ENCODE measurements at places on chromosomes 16 and 17. TPM values are rescaled to one million over a fixed set of nuclear protein-coding genes. Genes with fewer than 3 reads are reported as not detected.

Gene WNT9B
- not detected for total RNA-seq

Gene ALOX15B
- total RNA-seq = 1.3 TPM

GRCh38 chr17:82815354-82815753 is 24.5 kb downstream of the ZNF750 start:
- DNase-seq = peak; percentile 55

DNA sequence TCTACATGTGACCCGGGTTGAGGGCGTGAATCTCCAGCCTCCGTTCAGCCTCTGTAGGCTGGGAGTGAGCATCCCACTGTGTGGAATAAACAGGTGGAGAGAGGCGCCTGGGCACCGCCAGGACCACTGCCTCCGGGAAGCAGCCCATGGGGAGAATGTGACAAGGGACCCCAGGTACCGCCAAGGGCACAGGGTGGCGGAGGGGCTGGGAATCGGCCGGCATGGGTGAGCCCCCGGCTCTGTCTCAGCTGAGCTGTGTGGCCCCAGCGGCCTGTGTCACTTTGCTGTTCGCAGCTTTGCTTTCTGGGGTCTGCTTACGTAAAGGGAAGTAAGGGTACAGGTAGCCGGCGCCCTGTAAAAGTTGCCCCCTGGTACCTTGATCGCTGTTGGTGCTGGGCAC is 11.5 kb downstream of the GSE1 start:
- no peak for DNase-seq

Measured in mucosa of descending colon (tissue), 3 donors.